ENCODE measurements at places on chromosomes 11 and 22. TPM values are rescaled to one million over a fixed set of nuclear protein-coding genes. Genes with fewer than 3 reads are reported as not detected.
A peak's percentile ranks its signal among the peaks of the same experiment; 100 is the strongest.

DNA sequence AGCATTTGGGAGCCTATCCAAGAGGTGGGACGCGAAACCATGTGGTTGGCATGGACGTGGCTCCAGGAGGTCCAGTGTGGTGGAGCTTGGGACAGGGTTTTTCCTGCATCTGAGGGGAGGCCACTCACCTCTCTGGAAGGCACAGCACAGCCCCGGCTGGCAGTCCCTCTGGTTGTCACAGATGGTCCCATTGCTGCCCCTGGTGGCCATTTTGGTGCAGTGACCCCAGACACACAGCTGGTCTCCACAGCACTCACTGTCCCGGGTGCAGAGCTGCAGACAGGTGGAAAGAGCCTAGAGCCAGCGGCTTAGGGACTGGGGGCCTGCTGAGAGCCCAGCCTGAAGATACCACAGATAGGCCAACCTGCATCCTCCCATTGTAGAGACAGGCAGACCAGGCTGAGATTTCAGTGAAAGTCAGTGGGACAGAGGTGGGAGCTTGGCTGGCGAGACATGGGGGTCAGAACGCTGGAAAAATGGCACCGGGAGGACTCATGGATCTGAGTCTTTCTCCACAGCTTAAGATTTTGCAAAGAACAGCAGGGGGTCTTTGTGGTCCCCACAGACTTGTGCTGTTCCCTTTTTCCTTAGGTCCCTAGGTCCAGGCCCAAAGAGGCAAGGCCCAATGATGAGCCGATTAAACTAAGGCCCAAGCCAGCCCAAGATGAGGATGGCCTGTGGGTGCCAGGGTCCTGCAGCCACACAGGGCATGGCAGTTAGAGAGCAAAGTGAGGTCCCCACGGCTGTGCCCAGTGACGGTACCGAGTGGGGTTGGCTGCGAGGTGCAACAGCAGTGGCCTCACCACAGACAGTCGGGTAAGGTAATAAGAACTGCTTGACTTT is 41.4 kb downstream of the DKK3 start:
- DNase-seq, result peak; percentile 76

DNA sequence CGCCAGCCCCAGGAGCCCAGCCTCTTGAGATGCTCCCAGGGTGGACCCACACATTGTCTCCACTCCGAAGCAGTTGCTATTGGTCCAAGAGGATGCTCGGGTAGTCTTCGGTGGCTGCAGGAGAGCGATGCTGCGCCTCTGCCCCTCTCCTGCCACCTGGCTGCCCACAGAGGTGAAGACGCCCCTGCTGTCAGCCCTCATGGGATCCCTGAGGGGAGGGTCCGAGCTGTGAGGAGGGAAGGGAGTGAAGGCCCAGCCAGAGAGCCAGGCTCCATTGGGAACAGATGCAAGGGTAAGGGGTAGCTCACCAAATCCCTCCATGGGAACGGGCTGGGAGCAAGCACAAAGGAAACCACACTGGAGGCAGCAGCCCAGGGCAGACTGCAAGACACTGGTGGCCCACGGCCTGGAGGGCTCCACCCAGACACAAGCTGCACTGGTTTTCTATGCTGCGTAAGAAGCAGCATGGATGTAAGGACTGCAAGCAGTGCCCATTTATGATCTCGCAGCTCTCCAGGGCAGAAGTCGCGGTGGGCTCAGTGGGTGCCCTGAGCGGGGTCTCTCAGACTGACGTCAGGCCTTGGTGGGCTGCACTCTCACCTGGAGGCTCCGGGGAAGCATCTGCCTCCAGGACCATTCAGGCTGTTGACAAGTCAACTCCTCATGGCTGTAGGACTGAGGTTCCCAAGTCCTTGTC is 15.7 kb downstream of the TSPAN32 start:
- DNase-seq, result no peak

Gene ART1
- not detected for polyA plus RNA-seq

- no peak for DNase-seq
These were observed at the start of gene SHISA8 for GRCh38 chr22:41915035-41915785. SHISA8 (minus strand) TSS chr22:41915074; CDS start chr22:41914667, 407 bp downstream.

- no peak for DNase-seq
These were observed 47.7 kb downstream of the COMMD9 start for GRCh38 chr11:36241497-36241896.

- DNase-seq, result no peak
These were observed 119.1 kb upstream of the CD82 start for GRCh38 chr11:44446366-44446762.

GRCh38 chr22:37677493-37677974 is 2.1 kb downstream of the LGALS1 start:
- DNase-seq, result no peak

Gene TMEM126A
- polyA plus RNA-seq, result 90.2 TPM

DNA sequence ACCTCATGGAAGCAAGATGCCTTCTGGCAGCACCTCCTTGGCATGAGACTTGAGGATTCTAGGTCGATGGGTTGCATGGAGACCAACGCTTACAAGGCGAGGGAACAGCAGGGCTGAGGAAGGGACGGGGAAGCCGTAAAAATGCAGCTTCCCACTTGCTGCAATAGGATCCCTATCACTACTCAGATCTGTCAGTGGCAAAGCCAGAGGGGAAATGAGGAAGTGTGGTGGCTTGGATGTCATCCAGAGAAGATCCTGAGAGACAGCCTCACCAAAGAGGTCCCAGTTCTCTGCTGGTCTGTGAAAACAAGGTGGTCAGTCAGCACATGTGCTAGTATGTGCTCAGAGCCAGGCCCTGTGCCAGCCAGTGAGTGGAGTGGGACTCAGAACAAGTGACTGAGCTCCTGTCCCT is 22.2 kb downstream of the CYB5R2 start:
- no peak for DNase-seq

GRCh38 chr11:56160217-56160616 is at the start of gene OR8K5:
OR8K5 (minus strand) TSS chr11:56160317; CDS start chr11:56160317, 0 bp downstream.
- DNase-seq, result no peak

Gene ST14
- 0.61 TPM for polyA plus RNA-seq

Gene CHST1
- 3.8 TPM for polyA plus RNA-seq

Gene GLYATL1
- polyA plus RNA-seq, result not detected

DNA sequence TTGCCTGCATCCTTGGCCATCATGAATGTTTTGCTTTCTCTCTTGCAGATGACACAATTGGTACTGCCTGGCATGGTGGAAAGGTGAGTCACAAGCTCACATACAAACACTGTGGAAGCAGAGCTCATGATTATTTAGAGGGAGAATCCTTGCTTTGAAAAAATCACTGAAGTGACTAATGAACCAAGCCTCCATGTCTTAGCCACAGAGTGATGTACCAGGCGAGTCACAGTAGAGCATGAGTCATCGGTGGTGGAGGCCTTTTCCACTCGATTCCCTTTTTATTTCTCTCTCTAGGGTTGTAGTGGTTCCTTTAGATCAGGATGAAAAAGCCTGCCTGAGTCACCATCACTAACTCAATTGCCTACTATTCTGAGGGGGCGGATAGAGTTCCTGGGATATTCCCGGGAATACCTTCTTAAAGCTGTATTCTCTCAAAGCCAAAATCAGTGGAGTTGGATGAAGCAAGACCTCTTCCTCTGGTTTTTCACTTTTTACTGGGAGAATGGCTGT is 49.6 kb upstream of the ALKBH3 start:
- no peak for DNase-seq

- no peak for DNase-seq
These were observed 15.0 kb downstream of the SIK2 start for GRCh38 chr11:111617286-111617685.

DNA sequence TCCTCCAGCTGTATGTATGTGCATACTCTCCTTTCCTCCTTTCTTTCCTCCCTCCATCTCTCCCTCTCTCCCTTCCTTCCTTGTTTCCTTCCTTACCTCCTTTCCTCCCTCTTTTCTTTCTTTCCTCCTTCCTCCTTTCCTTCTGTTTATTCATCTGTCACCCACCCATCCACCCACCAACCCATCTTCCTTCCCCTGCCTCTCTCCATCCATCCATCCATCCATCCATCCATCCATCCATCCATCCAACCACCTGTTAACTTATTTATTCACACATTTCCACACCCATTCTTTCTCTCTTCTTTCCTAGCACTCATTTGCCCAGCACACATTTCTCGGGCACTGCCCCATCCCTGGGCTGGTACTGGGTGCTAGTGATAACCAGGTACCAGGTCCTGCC is 443.9 kb downstream of the MIAT start:
- DNase-seq, result no peak

GRCh38 chr11:121154486-121155314 is 53.7 kb downstream of the TECTA start:
- no peak for DNase-seq

DNA sequence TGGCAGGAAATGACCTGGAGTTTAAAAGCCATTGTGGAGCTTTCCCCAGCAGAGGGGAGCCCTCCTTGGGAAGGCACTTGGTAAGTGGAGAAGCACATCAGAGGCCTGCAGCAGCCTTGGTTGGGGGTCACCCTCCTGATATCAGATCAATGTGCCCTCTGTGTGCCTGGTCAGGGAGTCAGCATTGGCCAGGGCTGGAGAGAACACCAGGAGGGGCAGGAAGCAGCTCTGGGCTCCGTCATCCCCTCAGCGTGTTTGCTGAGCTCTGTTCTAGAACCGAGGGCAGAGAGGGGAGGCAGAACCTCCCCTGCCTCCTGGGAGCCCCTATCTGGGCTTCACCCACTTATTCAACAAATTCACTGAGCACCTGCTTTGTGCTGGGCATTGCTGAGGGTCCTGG is 846.0 kb downstream of the TBC1D22A start:
- DNase-seq, result no peak

- no peak for DNase-seq
These were observed 189.8 kb downstream of the KIRREL3 start for GRCh38 chr11:126810776-126811175.

GRCh38 chr11:67054346-67054835 is 2.3 kb upstream of the RHOD start:
- DNase-seq, result no peak

GRCh38 chr22:47355776-47356510 is 593.5 kb downstream of the TBC1D22A start:
- DNase-seq, result no peak

Gene DERL3
- polyA plus RNA-seq, result 1.4 TPM

- no peak for DNase-seq
These were observed 139.5 kb downstream of the COMMD9 start for GRCh38 chr11:36149538-36150242.

DNA sequence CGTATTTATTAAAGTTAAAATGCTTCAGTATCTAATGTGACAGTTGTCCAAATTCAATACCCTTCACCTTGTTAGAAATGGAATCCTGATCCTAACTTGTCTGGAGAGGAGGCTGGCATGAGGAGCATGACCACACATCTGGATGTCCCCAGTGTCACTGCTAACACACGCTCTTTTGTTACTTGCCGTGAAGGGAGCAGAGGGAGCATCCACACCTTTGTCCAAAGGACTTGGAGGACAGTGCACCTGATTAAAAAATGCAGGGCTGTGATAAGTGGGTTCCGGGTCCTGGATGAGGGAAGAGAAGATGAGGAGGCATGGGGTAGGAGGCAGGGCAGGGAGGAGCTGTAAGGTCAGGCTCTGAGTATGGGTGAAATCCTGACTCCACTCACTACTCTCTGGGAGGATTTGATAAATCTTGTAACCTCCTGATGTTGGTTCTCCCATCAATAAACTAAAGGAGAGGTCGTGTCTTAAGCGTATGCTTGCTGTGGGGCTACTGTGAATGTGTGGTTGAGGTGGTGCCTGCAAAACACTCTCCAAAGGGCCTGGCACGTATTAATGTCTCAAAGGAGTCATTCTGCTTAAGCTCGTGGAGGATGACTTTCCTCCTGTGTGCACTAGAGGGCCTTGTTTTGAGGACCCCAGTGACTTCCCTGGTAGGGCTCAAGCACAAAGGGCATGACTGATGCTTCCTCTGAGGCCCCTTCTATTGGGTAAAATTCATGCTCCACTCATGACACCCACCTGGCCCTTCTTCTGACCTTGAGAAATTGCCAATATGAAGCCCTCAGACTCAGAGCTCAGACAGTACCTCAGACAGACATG is 16.8 kb upstream of the IGLL5 start:
- DNase-seq, result no peak

Gene LPXN
- polyA plus RNA-seq, result 1.8 TPM

- no peak for DNase-seq
These were observed 470.5 kb downstream of the MIAT start for GRCh38 chr22:27127911-27128310.

GRCh38 chr22:39946503-39947219 is 13.5 kb upstream of the TMA7B start:
- no peak for DNase-seq

Gene HOATZ
- polyA plus RNA-seq, result not detected

- DNase-seq, result no peak
These were observed 12.9 kb upstream of the EHD1 start for GRCh38 chr11:64891215-64891848.

DNA sequence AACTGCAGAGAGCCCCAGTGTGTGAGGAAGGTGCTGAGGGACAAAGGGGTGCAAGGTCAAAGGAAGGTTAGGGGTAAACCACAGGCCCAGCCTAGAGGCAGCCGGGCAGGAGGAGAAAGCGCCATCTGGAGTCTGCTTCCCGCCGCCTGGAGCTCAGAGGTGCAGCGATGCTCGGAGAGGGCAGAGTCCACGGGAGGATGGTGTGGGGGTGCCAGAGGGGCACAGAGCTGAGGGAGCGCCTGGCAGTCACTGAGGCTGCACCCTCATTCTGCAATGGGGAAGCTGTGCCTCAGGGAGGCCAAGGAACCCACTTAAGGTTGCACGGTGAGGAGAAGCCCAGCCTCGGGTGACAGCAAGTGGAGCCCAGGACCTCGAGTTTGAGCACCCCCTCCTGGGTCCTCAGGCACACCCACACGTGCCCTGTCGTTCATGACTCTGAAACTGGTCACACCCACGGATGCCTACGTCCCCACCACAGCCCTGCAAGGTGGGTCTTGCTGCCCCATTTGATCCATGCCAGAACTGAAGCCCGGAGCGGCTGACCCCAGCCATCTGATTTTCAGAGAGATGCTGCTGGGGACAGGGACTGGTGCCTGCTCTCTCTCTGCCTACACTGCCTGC is 1.6 kb downstream of the IL2RB start:
- no peak for DNase-seq

Gene PATE4
- not detected for polyA plus RNA-seq

DNA sequence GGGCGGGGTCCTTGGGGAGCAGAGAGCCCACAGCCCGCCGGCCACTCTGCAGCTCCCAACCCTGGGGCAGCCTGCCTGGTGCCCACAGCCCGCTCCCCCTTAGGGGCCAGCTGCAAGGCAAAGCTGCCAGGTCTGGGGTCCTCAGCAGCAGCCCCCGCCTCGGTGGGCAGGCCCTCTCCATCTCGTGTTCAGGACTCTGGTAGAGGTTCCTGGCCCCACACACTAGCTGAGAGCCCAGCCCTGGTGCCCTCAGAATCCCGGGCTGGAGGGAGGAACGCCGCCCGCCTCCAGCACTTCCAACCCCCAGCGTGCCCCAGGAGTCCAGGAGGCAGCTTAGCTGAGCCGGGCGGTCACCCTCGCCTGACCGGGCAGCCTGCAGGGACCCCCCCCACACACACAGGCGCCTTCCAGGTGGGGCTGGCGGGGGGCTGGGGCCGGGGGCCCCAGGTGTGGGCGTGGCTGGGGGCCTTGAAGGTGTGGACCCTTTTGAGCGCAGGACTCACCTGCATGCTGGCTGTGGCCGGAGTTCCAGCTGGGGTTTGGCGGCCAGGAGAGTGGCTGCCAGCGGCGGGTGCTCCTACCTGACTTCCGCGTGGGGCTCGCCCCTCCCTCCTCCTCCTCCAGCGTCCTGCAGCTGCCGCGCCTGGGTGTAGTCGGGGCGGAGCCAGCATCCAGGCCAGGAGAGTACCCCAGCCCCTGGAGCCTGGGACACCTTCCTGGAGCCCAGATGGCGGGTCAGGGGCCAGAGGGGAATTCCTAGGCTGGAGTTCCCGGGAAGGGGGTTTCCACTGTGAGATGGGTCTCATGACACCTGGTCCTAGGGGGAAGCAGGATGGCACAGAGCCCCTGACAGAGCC is at the start of gene ANO9:
TSS of gene ANO9 (minus strand) at position 594 of the 857 bp plus-strand sequence. CDS start at position 509, 85 bp downstream.
- peak; percentile 14 for DNase-seq

Gene CCDC157
- 0.42 TPM for polyA plus RNA-seq

- DNase-seq, result peak; percentile 74
These were observed 4.6 kb downstream of the APOL4 start for GRCh38 chr22:36197065-36197440.
